ENCODE measurements at places on chromosomes 2 and 18.

GRCh38 chr18:78352910-78353309 is 626.7 kb upstream of the SALL3 start:
- DNase-seq = no peak

DNA sequence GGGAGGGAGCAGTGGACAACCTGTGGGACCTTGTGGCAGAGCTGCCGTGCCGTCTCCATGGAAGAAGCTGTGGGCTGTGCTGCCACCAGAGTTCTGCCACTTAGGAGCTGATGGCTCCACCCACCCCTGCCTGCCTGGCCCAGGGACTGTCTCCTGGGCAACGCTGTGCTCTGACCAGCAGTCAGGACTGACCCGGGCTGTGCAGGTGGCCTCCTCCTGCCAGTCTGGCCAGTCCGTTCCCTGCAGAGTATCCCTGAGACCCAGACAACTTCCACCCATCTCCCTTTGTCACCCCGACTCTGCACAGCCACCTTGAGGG is 12.8 kb downstream of the ASIC4 start:
- DNase-seq = no peak

- DNase-seq = no peak
These were observed 69.3 kb upstream of the MEX3C start for GRCh38 chr18:51266773-51267172.

- peak; percentile 95 for DNase-seq
These were observed 42.8 kb downstream of the CCDC102B start for GRCh38 chr18:68840554-68841263.

DNA sequence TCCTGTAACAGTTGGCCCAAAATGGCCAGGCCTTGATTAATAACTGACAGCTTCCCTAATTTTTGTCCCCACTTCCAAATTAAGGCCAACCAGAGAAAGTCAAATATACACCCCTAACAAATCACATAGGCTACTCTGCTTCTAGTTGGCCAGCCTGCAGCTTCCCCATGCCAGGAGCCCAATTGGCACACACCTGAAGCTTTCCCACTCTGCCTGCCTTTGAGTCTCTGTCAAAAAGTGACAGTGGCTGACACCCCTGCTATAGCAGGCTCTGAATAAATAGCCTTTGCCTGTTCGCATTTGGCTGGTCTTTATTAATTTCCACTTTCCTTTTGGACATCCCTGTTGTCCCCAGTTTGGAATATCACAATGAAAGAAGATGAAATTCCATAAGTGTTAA is 256.6 kb upstream of the NCKAP5 start:
- DNase-seq = no peak

- DNase-seq = no peak
These were observed 111.0 kb upstream of the ERBB4 start for GRCh38 chr2:212649646-212650045.

- peak; percentile 30 for DNase-seq
These were observed 286.2 kb downstream of the TCF4 start for GRCh38 chr18:55301824-55302166.

GRCh38 chr2:59899692-59900091 is 653.8 kb downstream of the BCL11A start:
- no peak for DNase-seq

DNA sequence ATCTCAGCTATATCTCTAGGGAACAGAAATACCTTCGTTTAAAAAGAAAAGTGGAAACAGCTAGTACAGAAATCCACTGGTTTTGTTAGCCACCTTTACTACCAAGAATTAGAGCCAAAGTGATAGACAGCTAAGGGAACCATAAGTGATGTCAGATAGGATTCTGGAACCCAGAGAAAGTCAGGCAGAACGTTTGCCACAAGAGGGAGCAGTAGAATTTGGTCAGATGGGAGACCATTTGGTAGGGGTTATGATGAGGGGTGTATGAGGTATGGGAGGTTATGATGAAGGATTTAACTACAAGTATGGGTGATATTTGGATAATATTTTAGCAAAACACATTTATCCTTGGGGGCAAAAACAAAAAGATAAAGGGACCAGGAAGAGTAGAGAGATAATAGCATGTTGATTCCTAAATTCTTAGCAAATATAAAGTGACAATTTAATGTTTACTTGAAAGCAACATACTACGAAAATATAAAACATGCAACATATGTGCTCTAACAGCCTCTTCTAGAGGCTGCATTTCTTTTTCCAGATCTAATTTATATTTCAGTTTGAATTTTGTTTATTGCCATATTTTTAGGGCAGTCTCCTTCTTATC is 3.3 kb downstream of the SLC8A1 start:
- DNase-seq = peak; percentile 56

Measured in fibroblast of skin of scalp (primary cell).